ENCODE measurements at places on chromosomes 3 and 15.

DNA sequence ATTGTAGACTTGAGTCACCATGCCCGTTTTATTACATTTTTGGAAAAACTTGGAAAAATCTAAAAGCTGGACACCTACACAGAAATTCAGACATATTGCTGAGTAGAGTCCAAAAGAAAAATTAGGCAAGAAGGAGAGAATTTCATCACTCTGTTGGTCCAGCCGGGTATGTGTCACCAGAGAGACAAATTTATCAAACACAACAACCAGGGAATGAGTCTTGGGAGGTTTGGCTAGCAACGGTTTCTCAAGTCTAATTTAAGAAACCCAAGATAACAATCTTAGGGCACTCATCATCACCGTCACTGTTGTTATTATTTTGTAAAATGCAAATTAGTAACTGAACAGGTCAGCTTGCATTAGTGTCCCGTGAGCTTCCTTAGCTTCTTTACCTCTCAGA is 197.5 kb upstream of the C2CD4B start:
- DNase-seq: no peak

DNA sequence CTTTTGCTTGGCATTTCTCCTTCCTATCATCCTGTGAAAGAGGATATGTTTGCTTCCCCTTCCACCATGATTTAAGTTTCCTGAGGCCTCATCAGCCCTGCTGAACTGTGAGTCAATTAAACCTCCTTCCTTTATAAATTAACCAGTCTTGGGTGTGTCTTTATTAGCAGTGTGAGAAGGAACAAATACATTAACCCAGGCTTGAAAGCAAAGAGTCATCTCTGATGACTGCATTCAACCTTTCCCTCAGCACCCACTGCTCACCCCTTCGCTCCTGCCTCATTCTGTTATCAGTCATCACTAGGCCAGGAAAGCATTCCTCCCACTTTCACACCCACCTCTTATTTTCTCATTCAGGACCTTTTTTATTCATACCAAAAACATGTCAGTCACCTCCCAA is 59.6 kb upstream of the CASR start:
- no peak for DNase-seq

- no peak for DNase-seq
These were observed 1.2 kb downstream of the TRPM7 start for GRCh38 chr15:50685191-50685975.

- no peak for DNase-seq
These were observed 50.6 kb upstream of the PLXNA1 start for GRCh38 chr3:126932188-126932931.

DNA sequence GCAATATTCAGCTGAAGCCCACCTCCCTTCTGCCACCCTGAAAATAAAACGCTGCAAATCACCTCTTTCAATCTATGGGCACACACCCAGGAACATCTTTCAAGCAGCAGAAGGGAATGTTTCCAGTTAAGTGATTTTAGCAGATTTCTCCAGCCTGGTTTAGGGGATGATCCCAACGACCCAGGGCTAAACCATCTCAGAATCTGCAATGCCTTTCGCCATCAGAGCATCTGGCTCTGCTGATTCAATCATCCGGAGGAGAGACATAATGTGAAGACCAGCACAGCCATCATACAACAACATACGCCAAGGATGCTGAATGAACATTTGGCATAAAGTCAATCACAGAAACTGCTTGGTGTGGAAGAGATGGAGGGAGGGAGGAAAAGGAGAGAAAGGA is 15.5 kb upstream of the LRRN1 start:
- no peak for DNase-seq
